NCI-H1417 (cell line): ENCODE measurements at places on chromosomes 11 and 22.

DNA sequence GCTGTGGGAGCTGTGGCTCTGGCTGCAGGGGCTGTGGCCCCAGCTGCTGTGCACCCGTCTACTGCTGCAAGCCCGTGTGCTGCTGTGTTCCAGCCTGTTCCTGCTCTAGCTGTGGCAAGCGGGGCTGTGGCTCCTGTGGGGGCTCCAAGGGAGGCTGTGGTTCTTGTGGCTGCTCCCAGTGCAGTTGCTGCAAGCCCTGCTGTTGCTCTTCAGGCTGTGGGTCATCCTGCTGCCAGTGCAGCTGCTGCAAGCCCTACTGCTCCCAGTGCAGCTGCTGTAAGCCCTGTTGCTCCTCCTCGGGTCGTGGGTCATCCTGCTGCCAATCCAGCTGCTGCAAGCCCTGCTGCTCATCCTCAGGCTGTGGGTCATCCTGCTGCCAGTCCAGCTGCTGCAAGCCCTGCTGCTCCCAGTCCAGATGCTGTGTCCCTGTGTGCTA is 514 bp downstream of the KRTAP5-9 start:
- no peak for DNase-seq

DNA sequence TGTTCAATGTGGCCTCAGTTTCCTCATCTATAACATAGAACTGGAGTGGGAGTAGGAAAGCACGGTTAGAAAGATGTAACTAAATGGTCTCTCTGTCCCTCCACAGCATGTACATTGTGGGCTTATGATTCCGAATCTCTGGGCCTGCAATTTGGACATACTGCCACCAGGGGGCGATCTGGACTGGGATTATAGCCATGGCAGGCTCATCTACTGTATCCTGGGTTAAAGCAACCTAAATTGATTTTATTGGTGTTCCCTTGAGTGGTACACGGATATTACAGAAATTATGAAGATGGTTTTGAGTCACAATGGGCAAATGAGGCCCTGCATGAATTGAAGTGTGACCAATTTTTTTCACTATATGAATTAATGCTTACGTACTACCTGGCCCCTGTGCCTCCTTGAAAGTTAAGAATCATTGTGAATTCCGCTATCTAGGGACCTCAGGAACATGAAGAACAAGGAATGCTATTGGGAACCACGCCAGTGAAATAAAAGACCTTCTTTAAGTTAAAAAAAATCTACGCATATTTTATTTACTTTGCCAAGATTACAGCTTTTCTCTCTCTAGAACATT is 32.9 kb downstream of the TST start:
- no peak for DNase-seq

GRCh38 chr22:44188986-44189630 is 8.4 kb downstream of the PARVG start:
- DNase-seq, result no peak

- no peak for DNase-seq
Measured at GRCh38 chr11:104005234-104005855, 31.1 kb upstream of the DDI1 start.

GRCh38 chr22:43955883-43956782 is 891 bp downstream of the SAMM50 start:
- DNase-seq, result no peak

GRCh38 chr11:95289378-95290101 is 58.5 kb upstream of the SESN3 start:
- DNase-seq, result no peak

DNA sequence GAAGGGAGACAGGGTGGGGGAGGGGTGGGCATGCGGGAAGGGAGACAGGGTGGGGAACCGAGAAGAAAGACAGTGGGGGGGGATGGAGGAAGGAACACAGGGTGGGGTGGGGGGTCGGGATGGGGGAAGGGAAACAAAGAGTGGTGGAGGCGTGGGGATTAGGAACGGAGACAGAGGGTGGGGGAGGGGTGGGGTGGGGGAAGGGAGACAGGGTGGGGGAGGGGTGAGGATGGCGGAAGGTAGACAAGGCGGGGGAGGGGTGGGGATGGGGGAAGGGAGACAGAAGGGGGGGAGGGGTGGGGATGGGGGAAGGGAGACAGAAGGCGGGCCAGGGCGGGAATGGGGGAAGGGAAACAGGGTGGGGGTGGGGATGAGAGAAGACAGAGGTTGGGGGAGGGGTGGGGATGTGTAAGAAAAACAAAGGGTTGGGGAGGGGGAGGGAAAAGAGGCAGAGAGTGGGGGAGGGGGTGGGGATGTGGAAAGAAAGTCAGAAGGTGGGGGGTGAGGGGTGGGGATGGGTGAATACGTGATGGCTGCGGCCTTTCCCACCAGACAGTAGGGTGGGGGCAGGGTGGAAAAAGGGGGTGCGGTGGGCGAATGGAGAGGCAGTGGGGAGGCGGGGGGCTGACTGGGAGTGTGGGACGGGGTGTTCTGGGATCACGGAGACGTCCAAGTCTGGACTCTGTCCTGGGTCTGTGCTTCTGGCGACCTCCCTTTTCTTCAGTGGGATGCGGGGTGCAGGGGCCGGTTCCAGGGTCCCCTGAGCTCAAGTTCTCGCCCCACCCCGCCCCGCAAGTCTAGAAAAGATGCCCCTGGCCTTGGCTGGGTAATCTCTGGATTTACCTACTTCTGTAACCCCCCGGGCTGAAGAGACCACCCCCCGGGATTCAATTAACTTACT is 744 bp downstream of the PRAME start:
- no peak for DNase-seq

DNA sequence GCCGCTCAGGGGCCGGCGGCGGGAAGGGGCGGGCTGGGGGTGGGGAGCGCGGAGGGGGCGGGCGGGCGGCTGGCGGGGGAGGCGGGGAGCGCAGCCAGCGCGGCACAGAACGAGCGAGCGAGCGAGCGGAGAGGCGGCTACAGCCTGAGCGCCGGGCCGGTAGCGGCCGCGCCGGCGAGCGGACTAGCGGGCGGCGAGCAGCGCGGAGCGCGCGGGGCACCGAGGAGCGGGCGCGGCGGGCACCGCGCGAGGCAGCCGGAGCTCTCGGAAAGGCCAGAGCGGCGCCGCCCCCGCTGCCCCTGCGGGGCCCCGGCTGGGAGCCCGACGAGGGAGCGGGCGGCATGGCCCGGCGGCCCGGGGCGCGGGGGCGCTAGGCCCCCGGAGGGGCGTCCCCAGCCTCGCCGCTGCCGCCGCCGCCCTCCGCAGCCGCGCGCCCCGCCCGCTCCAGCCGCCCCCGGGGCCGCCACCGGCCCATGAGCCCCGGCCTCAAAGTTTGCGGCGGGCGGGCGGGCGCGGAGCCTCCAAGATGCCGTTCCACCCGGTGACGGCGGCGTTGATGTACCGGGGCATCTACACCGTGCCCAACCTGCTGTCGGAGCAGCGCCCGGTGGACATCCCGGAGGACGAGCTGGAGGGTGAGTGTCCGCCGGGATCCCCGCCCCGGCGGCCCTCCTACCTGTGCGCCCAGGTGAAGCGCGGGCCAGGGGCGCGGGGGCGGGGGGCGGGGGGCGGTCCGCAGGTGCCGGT is at the start of gene CABP7:
Gene CABP7 (plus strand): TSS at position 105 of the 747 bp plus-strand sequence. CDS start 422 bp downstream, at position 527.
- DNase-seq, result peak; percentile 56

- DNase-seq, result no peak
Measured at GRCh38 chr22:42187646-42188045, 57.0 kb upstream of the CYP2D6 start.

GRCh38 chr22:39714321-39714720 is 143.8 kb downstream of the CACNA1I start:
- no peak for DNase-seq

GRCh38 chr11:67266449-67267187 is at the start of gene GRK2:
GRK2 (plus strand) TSS chr11:67266473; CDS start chr11:67266700, 227 bp downstream.
- DNase-seq, result peak; percentile 54

- no peak for DNase-seq
Measured at GRCh38 chr11:46876471-46876870, 30.4 kb upstream of the CKAP5 start.

- no peak for DNase-seq
Measured at GRCh38 chr11:111921541-111922230, 3.0 kb downstream of the C11orf52 start.

- no peak for DNase-seq
Measured at GRCh38 chr11:65307298-65308229, 7.1 kb upstream of the CDC42EP2 start.

DNA sequence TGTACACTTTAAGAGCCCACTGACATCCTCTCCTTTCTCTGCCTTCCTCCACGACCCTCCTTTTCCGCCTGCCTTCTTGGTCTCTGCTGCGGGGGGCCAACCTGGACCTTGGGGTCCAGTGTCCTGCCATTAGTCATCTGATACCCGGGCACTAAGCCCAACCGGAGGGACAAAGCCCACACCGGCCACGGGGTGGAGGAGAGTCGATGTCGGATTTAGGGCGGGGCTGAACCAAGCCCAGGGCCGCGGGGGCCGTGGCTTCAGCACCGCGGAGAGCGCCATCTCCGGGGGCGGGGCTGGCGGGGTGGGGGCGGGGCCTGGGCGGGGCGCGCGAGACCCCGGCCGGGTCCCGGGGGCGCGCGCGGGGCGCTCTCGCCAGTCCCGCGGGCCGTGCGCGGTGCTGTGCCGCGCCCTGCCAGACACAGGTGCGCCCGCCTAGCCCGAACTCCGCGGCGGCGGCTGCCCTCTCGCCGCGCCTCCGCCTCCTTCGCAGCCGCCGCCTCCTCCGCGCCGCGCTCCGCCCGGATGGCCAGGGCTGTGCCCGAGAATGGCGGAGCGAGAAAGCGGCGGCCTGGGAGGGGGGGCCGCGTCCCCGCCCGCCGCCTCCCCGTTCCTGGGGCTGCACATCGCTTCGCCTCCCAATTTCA is at the start of gene MAPK8IP1:
Gene MAPK8IP1 (plus strand): TSS at position 378 of the 647 bp plus-strand sequence. CDS start 170 bp downstream, at position 548.
- DNase-seq, result peak; percentile 88

DNA sequence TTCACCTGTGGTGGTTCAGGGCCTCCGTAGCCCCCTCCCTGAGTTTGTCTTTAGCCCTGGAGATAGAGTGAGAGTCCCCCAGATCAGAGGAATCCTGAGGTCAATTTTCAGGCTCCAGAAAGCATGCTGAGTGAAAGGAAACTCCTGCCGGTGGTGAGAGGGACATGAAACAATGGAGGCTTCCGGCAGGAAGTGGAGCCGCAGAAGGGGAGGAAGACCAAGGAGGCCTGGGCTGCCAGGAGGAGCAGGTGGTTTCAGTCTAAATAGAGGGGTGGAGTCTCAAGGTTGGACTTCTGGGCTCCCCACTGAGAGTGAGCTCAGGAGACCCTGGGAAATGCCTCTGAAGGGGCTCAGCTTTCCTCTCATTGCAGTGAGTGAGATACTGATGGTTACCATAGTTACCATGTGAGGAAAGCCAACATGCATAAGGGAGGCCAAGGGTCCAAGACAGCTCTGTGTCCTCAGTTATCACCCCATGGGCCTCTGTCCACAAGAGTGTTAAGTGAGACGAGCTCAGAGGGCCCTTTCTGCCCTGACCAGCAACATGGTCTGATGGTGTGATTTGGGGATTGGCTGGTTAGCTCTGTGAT is 10.7 kb downstream of the SLCO2B1 start:
- no peak for DNase-seq

- DNase-seq, result no peak
Measured at GRCh38 chr22:42742940-42743339, 22.3 kb upstream of the A4GALT start.

- no peak for DNase-seq
Measured at GRCh38 chr11:131350872-131351271, 19.5 kb upstream of the NTM start.

DNA sequence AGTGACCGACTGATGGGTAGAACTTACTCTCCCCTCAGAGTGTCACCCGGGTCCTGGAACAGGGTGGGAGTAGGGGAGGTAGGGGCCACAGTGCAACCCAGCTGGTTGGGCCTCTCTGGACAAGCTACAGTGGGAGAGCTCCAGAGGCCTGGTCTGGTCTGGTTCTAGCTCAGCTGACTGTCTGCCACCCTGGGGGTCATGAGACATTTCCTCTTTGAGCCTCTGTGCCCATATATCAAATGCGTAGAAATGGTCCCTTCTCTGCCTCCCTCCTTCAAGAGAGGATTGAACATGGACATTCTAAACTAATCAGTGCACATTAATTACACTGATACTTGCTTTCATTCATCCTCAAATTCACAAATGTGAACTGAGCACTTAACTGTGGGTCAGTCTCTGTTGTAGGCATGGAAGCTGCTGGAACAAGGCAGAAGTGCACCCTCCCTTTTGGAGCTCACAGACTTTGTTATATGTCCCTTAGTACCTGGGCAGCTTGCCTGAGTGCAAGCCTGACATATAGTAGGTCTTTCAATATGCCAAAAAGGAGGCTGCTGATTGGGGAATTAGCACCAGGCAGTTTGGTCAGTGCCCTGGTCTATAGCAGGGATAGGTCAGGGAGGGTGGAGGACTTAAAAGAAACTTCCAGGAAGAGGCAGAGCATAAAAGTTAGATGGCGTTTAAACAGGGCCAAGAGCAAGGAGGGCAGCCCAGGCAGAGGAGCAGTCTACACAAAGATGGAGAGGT is 25.7 kb downstream of the ARHGEF17 start:
- no peak for DNase-seq

- DNase-seq, result no peak
Measured at GRCh38 chr11:33564856-33565453, 135.7 kb downstream of the C11orf91 start.

GRCh38 chr11:68135161-68135560 is 14.0 kb upstream of the CHKA start:
- DNase-seq, result no peak
